ENCODE measurements at places on chromosomes 11 and 22. TPM values are rescaled to one million over a fixed set of nuclear protein-coding genes. Genes with fewer than 3 reads are reported as not detected.

The TMEM151A gene
- total RNA-seq, result 0.32 TPM

- DNase-seq, result no peak
These were observed 7.4 kb downstream of the TMEM9B start for GRCh38 chr11:8956860-8957259.

- DNase-seq, result no peak
These were observed 9.2 kb downstream of the CCKBR start for GRCh38 chr11:6268820-6269219.

The MYEOV gene
- total RNA-seq, result 0.72 TPM

The ISX gene
- not detected for total RNA-seq

The PUS3 gene
- 17.9 TPM for total RNA-seq

GRCh38 chr11:69651834-69652620 lies 11.1 kb downstream of the CCND1 start:
- no peak for DNase-seq

GRCh38 chr11:71519546-71519945 lies 7.5 kb upstream of the KRTAP5-7 start:
- DNase-seq, result no peak

GRCh38 chr22:24420977-24421343 lies 6.4 kb upstream of the ADORA2A start:
- DNase-seq, result no peak

DNA sequence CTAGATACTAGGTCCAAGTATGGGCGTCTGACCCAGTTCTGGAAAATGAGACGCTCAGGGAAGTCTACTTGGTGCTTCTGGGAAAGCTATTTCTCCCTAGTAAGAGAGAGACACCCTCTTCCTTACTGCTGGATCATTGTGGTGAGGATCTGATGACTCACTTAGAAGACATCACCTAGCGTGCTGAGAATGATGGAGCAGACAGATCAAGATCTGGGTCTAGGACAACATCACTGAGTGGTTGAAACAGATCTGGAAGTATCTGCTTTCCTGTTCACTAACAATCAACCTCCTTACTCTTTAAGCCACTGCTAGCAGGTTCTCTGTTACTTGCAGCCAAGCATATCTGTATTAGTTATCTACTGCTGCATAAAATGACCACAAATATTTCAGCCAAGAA lies 38.3 kb upstream of the HMGXB4 start:
- DNase-seq, result no peak
